Caudate nucleus (tissue), 63 donors: ENCODE measurements at places on chromosomes 2 and 18.

DNA sequence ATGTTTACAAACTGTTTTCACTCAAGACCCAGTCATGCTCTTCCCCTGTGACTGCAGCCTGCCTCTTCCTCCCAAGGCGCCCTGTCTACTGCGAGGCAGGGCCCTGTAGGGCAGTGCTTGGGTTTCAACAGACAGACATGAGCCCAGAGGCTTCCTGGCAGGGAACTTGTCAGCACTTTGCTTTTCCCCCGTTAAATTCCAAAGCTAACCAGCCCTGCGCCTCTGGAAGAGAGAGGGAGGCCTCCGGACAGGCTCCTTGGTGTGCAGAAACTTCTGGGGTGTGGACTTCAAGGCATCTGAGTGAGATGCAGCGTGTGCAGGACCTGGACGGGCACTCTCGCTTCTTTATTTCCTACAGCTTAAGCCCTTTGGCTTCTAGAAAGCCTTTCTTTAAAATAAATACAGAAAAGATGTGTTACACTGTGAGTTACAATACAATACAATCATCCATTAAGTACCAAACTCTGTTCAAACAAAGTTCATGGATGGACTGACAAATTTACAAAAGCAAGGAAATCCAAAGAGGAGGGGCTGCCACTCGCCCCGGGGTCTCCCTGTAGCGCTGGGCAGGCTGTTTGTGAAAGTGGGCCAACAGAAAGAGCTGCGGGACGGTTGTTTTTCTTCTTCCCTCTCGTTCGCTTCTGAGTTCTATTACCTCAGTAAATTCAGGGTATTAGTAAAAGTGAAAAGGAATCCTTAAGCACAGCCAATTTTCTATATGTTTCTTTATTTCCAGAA is 8.8 kb upstream of the ZNF516 start:
- no peak for DNase-seq

GRCh38 chr2:144240656-144241339 is 279.1 kb downstream of the ZEB2 start:
- DNase-seq = no peak

DNA sequence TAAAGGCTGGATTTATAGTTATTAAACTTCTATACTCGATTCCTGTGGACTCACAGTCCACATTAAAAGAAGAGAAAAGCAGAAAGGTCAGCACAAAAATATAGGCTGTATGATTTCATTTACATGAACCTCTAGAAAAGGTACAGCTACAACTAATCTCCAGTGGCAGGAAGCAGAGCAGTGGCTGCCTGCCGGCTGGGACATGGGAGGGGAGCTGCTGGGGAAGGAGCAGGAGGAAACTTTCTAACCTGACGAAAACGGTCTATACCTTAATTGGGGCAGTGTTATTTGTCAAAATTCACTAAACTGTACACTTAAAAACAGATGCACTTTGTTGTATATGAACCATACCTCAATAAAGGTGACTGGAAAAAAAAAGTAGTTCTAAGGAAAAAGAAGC is 26.7 kb downstream of the KCTD1 start:
- no peak for DNase-seq

DNA sequence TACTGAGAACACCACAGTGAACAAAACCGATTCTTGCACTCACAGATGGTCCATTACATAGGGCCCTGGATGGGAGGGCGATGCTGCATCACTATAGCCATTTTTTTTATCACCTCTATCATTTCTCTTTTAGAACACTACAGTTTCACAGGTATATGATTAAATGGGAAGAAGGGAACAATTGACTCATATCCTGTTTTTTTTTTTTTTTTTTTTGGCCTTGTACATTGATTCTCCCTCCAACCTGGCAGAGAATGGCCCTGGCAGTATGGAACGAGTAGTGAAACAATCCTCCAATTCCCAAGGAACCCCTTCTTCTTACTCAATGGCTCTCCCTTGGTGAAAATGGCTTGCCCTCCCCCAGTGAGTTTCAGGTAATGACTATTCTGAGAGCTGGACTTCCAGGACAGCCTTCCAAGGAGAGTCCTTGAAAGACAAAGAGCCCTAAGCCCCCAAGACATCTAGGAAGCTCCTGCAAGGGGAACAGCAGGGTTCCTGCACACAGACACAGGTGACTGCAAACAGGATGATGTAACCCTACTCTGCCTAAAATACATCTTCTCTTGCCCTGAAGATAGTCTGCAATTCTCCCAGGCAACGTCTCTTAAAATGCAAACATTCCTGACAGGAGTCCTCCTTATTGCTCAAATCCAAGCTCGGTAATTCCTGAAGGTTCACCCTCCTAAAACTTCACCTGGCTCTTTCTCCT is 405.4 kb downstream of the SETBP1 start:
- no peak for DNase-seq

- DNase-seq = no peak
These were observed 27.0 kb downstream of the NTSR2 start for GRCh38 chr2:11642972-11643371.

DNA sequence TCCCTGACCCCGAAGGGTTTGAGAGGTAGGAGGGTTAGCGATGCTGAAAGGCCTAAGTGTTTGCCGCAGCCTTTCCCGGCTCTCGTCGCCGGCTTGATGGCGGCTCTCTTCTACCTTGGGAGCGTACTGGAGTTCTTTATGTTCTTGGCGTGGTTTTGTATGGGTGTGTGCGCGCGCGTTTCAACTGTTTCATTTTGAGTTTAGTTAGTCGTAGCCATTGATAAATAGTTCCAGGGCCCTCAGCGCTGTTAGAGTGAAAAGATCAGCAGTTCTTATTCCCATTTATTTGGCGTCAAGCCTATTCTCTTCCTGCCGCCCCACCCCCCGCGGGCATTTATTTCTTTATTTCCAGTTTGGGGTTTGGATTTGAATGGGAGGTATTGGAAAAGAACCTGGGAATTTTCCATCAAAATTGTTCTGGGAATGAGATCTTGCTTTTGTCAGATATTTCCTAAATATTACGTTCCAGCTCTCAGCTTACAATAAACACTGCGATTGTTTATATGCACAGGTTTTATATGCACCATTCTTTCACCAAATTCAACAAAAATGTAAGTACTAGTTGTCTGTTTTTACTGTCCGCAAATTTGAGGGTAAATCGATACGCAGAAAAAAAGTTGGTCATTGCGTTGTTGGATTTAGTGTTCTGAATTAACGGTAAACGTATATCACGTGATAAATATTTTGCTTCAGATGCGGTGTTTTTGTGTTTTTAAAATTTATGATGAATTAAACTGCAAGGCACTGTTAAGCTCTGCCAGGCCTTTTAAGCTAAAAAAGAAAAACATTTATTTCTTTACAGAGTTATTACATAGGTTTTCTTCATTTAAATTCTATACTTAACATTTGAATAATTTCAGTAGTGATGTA is 954 bp downstream of the CCNT2 start:
- no peak for DNase-seq

DNA sequence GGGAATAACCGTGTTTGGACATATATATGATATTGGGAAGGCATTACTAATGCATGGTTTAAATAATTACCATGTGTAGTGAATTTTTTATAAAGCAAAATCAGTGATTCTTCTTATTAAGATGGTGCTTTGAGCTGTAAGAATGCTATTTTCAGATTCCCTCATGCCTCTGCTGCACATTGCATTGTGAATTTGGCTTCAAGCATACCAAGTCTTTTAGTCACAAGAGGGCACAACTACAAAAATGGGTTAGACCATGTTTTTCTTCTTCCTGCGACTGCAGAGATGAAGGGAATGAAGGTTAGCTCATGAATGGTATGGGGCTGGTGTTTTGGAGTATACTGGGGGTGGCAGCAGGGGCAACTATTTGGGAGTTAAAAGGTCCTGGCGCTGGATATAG is 320.1 kb downstream of the SLC4A3 start:
- DNase-seq = no peak

DNA sequence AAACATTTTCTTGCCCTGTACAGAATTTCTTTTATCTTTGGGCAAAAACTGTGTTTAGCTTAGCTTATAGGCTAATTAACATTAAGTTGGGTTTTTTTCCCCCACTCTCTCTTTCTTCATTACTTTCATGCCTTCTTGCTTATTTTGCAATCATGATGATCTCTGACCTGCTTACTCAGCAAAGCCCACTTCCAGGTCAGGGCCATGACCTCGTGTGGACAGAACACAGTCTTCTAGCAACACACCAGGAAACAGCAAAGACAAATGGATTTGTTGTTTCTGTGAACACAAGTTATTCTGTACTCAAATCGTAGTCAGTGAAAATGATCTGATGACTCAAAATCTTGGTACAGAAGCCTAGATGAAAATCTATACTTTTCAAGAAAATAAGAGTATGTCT is 60.7 kb downstream of the SPATS2L start:
- no peak for DNase-seq

- DNase-seq = no peak
These were observed 254.6 kb upstream of the SPRED2 start for GRCh38 chr2:65686928-65687521.

DNA sequence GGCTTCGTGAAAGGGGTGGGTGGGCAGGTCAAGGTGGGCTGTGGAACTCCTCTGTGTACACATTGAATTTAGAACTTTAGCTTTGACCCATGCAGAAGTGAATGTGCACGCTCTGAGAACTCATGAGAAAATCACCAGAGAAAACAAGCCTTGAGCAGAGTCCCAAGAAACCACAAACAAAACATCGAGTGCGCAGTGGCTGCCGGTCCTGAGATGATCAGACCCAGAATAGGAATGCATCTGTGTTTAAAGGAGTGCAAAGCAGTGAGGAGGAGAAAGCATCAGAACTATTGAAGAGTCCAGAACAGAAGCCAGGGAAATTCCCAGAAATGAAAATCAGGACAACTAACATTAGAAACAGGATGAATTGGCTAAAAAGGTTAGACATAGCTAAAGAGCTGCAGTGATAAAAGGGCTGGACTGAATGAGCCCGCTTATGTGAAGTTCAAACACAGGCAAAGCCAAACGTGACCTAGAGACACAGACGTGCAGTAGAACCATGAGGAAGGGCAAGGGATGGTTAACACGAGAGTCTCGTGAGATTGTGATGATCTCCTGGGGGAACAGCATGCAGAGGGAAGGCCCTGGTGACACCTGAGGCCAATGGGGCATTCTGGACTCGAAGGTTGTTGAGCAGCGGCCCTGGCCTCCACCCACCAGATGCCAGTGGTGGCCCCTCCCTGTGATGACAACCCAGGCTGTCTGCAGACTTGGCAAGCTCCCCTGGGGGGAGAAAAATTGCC is 16.4 kb upstream of the TXNL4A start:
- DNase-seq = no peak

DNA sequence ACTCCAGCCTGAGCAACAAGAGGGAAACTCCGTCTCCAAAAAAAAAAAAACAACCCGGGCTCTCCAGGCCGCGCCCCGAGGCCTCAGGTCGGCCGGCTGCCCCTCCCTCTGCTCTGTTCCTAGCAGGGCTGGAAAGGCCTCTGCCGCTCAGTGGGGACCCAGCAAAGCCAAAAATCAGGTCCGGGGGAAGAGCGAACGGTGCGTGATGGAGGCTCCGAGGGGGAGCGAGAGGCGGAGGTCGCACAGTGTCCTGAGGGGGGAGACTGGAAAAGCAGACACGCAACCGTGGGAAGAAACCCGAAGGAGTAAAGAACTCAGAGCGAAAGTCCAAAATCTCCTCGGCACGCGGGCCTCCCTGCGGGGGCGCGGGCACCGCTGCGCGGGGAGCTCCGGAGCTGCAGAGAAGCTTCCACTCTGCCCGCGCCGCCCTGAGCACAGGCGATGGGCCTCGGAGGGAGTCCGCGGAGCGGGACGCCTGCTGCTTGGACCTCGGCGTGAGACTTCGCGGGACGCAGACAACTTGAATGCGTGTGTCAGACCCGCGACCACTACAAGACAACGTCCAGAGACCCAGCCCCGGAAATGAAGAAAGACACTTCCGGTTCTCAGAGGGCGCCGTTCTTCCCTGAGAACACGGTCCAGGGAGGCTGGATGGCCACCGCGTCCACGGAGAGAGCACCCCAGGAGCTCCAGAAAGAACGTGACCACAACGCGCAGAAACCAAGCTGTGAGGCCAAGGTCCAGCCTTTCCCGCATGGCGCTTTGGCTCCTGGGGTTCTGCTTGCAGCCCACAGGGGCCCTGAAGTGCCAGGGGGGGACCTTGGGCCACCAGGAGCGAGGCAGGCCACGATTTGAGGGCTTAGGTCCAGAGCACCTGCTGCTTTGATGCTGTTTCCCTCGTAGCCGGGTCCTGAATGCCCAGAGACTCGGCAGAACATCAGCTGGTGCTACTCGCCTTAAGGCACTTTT is 219.8 kb downstream of the DPP10 start:
- no peak for DNase-seq

DNA sequence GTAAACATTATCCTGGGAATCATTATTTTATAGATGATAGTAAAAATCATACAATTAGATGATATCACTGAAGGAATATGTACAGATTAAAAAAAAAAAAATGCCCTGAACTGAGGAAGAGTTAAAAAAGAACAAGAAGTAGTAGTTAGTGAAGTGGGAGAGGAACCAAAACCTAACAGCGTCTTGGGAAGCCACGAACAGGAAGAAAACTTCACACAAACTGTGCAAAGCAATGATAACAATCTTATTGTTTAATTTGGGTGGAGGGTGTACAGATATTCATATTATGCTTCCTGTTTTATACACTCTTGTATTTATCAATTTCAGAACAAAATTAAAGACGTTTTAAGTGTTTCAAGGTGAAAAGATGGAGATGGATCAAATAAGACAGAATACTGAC is 3.5 kb downstream of the HEATR5B start:
- no peak for DNase-seq

- DNase-seq = no peak
These were observed 25.0 kb upstream of the ITSN2 start for GRCh38 chr2:24385366-24385765.

DNA sequence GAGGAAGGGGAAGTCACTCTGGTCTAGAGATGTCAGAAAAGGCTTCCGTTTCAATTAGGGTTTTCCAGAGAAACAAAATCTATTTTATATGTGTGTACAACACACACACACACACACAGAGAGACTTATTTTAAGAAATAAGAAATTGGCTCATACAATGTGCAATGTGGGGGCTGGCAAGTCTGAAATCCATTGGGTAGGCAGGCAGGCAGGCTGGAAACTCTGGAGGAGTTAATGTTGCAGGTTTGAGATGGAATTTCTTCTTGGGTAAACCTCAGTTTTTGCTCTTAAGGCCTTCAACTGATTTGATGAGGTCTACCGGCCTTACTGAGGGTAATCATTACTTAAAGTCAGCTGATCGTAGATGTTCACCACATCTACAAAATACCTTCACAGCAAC is 62.6 kb downstream of the MDH1 start:
- DNase-seq = peak; percentile 3

GRCh38 chr18:9095297-9096006 is 7.0 kb upstream of the NDUFV2 start:
- no peak for DNase-seq
